ENCODE measurements at places on chromosomes 7 and 10.

DNA sequence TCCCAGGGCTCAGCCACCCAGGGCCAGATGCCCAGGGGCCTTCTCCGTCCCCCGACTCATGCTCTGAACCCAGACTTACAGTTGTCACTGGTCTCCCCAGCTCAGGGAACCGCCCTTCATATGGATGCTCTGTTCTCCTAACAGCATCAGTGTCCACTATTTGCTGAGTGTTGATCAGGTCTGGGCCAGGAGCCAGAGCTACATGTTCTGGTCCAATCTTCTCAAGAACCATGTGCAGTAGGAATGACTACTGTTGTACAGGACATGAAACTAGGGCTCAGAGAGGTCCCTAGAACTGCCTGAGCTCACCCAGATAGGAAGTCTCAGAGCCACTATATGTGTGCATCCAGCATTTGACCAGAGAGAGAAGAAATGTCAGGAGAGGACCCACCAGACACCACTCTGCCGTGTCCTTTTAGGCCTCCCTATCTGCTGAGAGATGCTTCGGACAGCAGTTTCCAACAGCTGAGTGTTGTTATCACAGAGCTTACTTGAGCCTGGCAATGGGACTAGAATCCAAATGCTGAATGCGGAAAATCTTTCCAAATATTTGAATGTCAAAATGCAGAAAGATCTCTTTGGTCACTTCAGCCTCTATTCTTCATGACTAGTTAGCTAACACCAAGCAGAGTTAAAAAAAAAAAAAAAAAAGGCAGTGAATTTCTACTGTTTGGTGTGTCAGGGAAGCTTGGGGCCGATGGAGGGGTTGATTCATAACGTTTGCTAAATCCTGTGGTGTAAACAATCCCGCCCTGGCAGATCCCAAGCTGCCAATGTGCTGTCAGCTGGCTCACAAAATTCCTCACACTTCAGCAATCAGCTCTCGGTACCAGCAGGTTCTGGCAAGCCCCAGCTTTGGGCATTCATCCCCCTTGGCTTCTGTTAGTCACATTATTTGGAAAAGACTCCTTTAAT, 246.1 kb downstream of the TNS3 start:
- DNase-seq = no peak

DNA sequence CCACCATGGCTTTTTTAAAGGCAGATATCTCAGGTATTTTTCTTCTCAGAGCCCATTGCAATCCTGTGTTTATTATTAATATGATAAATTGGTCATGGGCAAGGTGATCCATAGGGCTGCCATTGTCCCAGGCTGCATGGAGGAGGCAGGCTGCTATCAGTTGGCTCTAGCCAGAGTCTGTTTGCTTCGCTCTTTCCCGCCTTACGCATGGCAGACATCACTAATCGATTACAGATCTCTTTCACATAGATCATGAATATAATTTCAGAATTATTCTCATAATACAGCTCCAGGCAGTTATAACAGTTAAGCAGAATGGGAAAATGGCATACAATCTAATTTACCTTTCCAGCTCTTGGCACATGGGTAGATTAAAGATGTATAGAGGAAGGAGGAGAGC, 30.4 kb upstream of the HABP2 start:
- no peak for DNase-seq

- no peak for DNase-seq
Measured at GRCh38 chr7:103972779-103973434, 16.6 kb downstream of the RELN start.

DNA sequence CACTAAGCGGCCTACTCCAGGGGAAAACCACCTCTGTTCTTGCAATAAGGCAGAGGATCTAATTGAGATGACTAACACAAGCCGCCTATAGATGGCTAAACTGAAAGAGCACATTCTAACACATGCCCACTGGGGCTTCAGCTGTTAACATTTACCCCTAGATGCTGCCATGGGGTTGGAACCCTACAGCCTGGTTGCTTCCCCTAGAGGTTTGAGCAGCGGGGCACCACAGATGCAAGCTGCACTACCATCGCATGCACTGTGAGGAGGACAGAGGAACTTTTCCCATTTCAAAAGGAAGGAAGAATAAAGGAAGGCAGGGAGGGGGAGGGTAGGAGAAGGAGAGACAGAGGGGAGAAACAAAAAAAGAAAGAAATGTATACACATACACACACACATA, 465.8 kb upstream of the PCDH15 start:
- no peak for DNase-seq

GRCh38 chr10:38156416-38157269, 62.5 kb downstream of the ZNF37A start:
- no peak for DNase-seq

GRCh38 chr7:75649462-75649861, 89.3 kb downstream of the HIP1 start:
- DNase-seq = no peak

- DNase-seq = no peak
Measured at GRCh38 chr10:80468806-80469421, 14.8 kb downstream of the TSPAN14 start.

DNA sequence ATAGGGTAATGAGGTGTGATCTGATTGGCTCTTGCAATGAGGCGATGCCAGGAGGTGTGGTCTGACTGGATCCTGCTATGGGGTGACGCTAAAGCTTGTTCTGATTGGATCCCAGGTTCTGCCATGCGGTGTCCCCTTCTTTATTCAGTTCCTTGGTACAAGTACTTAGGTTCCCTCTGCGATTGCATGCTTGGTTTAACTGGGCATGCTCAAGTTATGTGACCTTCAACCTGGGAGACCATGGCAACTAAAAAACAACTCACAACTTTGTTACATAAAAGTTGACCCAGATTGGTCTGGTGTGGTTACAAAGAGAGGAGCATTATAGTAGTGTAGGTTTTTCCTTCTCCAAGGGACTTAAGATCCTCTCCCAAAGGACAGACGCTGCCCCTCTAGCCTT, 49.5 kb upstream of the DNAJC1 start:
- DNase-seq = no peak

GRCh38 chr7:120986650-120987049, 1.9 kb upstream of the CPED1 start:
- no peak for DNase-seq

- DNase-seq = no peak
Measured at GRCh38 chr10:93749218-93749799, 8.4 kb upstream of the LGI1 start.

DNA sequence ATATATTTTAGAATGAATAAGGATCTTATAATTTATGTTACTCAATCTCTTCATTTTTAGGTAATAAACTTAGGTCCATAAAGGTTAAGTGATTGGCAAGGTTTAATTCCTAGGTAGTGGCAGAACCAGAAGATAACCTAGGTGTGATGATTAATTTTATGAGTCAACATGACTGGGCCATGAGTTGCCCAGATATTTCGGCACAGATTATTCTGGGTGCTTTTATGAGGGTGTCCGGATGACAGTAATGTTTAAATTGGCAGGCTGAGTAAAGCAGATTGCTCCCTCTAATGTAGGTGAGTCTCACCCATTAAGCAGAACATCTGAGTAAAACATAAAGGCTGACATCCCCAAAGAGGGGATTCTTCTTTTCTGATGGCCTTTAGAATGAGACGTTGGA, 1349.3 kb upstream of the CELF2 start:
- DNase-seq = no peak

- no peak for DNase-seq
Measured at GRCh38 chr10:20624642-20625041, 272.5 kb downstream of the NEBL start.

DNA sequence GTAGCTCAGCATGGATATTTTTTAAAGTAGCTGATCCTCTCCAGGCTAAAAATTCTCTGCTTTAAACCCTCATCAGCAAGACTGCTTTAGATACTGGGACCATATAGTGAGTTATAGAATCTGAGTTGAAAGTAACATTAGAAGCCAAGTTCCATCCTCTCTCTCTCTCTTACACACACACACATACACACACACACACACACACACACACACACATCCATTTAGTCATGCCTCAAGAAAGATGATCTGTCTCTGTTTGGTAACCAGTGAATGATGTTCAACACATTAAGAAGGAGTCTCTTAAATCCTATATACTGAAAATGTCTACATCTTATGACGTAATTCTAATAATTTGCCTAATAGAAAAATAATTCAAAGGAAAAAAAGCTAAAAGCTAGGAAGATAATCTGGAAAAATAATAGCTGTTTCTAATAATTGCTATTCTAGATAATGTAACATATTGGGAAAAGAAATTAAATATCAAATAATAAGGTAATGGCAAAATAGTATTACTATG, 16.9 kb upstream of the ATP6V0A4 start:
- DNase-seq = no peak

DNA sequence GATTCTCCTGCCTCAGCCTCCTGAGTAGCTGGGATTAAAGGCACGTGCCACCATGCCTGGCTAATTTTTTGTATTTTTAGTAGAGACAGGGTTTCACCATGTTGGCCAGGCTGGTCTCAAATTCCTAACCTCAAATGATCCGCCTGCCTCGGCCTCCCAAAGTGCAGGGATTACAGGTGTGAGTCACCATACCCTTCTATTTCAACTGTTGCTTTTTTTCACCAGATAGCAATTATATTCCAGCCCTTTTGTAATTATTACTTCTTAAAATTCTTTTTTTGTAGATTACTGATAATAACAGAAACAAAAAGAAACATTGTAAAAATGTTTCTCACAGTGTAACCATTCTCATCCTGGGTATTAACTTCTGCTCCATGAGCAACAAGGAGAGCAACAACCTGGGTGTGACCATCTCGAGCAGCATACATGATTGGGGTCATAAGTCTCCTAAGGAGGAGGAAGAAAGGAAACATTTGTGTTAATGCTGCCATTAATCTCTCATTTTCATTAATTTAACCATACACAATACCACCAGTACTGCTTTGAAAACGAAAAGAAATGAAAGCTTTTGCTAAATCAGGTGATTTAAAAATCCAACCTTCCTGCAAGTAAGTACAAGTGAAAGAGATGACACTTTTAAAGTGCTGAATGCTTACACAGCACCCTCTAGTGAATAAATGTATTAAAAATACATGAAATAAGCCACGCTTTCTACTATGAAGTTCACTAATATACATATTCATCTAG, 41.8 kb downstream of the ASZ1 start:
- DNase-seq = no peak

- DNase-seq = no peak
Measured at GRCh38 chr7:92520024-92520423, 8.3 kb downstream of the PEX1 start.

DNA sequence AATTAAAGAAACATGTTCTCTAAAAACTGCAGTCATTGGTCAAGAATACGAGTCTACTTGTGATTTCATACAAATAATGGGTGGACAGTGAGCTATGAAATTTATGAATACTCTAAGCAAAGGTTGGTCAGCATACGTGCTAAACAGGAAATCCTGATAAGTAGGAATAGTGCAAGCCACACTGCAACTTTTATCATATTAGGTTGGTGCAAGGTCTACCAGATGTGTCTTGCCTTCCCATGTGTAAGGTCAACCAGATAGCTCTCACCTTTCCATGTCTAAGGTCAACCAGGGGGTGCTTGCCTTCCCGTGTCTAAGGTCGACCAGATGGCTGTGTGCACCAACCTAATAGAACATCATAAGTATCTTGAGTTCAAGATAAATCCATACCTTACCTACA, 2.0 kb upstream of the ITGB1 start:
- no peak for DNase-seq

DNA sequence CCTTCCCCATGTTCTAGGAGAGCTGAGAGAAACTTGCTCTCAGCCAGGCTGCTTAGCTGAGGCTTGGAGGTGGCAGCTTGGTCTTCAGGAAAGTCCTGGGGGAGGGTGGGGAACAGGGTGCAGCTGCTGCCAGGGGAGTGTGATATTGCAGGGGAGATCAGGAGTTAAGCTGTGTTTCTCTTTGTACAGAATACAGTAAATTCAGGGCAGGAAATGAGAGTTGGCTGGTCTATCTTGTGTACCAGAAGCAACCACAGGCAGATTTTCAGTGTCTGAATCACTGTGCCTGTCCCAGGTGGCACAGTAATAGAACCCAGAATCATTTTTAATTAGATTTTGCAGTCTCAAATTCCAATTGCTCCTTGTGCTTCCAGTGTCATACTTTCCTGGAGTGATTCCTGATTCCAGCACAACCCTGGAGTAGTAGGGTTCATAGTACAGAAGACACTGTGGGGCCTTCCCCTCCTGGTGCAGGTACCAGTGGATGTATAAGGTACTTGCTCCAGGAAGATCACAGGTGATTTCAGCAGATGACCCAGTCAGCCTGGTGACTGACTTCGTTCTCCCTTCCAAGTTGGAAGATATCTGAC, 94.0 kb upstream of the TARP start:
- no peak for DNase-seq

DNA sequence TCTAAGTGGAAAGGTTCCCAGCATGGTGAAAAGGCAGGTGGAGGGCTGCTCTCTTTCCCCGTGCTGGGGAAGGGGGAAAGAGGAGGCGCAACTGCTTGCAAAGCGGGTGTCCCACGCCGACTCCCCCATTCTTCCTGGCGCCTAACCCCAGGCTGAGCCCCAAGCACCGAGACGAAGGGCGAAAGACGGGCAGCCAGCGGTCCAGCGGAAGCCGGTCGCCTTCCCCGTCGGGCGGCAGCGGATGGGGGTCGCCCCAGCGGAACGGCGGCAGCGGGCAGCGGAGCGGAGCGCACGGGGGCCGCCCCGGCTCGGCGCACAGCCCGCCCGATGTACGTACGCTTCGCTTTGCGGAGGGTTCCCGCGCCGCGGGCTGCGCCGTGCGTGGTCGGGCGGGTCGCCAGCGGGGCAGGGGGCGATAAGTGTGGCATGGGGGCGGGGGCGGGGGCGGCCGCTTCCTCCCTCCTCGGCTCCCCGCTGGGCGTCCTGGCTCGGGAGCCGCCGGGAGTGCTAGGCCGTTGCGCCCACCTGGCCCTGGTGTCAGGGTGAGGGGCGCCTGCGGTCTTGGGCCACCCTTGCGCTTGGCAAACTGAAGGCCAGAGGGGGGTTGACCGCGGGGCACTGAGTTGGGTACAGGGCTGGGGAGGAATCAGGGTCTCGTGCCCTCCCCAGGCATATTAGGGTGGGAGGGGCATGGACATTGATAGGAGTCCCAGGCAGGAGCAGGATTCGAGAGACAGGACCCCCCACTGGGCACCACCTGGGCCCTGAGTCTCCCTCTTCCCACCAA, 35.2 kb upstream of the HSPB1 start:
- DNase-seq = no peak

DNA sequence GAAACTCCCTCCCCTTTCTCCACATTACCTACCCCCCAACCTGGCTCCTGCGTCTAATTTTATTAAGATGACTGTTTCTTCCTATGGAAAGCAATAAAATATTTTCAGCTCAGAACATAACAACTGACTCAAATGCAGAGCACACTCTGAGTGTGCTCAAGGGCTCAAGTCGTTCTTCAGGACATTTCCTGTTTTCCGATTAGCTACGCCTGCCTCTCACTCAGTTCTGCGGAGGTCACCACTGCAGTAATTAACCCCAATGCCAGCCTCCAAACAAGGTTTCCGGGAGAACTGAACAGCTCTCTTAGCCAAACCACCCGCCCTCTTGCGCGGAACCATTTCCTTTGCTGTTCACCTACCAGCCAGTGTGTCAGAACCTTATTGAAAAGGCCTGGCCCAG, 19.3 kb downstream of the MYOF start:
- no peak for DNase-seq

- DNase-seq = no peak
Measured at GRCh38 chr7:20030417-20030816, 186.8 kb downstream of the MACC1 start.

GRCh38 chr7:121081327-121081936, 92.9 kb downstream of the CPED1 start:
- DNase-seq = no peak
